ENCODE measurements at places on chromosomes 12 and 14.

DNA sequence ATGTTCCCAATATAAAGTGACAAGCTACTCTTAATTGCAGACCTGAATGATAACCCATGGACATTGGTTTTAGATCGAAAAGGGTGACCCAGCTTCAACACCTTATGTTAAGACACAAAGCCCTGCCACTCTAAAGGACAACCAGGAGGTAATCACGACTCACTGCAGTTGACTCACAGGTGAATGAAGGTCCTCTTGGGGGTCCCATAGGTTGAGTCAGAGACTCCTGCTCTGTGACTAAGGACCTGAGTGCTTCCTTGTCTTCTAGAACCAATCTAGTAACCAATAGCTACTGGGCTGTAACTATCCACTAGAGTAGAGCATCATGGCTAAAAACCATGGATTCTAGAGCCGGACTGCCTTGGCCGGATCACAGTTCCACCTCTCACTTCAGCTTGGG lies 73.8 kb downstream of the KCNK10 start:
- DNase-seq: no peak

- DNase-seq: no peak
Measured at GRCh38 chr12:49345051-49345824, 1.4 kb upstream of the DNAJC22 start.

DNA sequence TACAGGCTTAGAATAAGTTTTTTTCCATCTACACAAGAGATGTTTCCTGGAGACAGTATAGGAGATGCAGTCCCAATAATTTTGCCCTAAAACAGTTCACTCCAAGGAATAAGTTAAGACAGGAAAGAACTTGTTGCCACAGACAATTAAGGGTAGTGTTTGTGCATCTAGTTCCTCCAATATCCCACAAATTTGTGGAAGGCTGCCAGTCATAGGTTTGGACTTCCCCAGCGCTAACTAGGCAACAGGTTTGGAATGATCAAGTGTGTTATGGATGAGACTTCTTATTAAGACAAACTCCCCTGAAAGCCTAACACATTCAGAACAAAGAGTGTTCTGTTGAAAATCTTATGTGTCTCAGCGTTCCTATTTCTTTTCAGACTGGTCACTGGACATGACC lies 611.0 kb downstream of the CCER1 start:
- no peak for DNase-seq

- no peak for DNase-seq
Measured at GRCh38 chr14:22689199-22689598, 45.0 kb upstream of the OR6J1 start.

GRCh38 chr12:108313241-108313605 lies 25.9 kb downstream of the CMKLR1 start:
- no peak for DNase-seq

GRCh38 chr14:93011141-93011529 lies 88.2 kb downstream of the CHGA start:
- no peak for DNase-seq

DNA sequence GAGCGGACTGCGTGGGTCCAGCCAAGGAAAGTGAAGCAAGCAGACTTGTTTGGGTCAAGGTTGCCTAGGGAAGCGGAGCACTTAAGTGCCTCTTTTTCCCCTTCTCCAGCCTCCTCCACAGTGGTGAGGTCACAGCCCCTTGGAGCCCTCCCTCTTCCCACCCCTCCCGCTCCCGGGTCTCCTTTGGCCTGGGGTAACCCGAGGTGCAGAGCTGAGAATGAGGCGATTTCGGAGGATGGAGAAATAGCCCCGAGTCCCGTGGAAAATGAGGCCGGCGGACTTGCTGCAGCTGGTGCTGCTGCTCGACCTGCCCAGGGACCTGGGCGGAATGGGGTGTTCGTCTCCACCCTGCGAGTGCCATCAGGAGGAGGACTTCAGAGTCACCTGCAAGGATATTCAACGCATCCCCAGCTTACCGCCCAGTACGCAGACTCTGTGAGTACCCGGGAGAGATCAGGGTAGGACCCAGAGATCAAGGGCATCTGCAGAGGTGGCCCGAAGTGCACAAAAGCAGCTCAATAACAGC lies at the start of gene TSHR:
TSHR (plus strand) TSS at position 206 of the 526 bp plus-strand sequence; CDS start at position 266, 60 bp downstream.
- no peak for DNase-seq

- no peak for DNase-seq
Measured at GRCh38 chr12:9702255-9702654, 30.6 kb downstream of the CLECL1 start.

- peak; percentile 36 for DNase-seq
Measured at GRCh38 chr12:45729233-45730083, at the start of gene ARID2. Gene ARID2, plus strand, starts transcription at chr12:45729706. Its CDS starts 131 bp downstream, at chr12:45729837.

- DNase-seq: no peak
Measured at GRCh38 chr12:6768990-6769389, 2.8 kb downstream of the PTMS start.

DNA sequence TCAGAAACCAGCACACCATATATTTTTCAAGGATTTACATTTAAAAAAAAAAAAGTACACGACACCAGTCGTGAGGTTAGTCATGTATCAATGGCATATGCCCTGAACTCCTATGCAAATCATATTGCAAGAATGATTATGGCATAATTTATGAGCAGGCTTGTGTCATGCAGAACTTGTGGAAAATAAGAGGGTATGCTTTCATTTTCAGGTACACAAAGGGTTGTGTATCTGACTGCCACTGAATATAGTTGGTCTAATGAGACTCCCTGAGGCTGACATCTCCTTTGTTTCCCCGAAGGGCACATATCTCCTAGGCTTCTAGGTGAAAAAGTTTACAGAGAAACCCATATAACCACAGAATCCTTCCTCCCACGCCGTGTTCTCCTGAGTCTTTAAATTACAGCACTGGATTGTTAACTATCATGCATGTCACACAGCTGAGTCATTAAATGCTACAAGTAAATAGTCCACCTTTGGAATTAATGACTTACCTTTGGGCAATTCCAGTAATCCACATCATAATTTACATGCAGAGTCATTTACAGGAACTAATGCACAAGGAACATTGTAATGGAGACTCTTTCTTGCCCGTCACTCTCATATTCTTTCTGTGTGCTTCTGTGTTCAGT lies 356.7 kb upstream of the DIO2 start:
- no peak for DNase-seq

DNA sequence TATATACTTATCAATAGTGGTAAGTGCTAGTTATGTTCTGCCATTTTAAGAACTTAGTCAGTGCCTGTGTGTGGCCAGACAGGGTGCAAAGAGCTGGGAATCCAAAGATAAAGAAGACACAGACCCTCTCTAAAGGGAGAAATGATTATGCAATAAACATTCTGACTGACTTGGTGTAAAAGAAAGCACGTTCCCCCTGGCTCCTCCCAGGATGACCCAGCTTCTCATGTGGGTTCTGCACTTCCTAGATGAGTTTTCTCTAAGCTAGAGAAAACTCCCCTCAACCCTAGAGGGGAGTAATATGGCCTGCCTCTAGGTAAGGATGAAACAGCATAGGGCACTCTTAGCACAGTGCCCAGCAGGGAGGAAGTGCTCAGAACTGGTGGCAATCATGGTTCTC lies 231.2 kb downstream of the VRK1 start:
- no peak for DNase-seq

DNA sequence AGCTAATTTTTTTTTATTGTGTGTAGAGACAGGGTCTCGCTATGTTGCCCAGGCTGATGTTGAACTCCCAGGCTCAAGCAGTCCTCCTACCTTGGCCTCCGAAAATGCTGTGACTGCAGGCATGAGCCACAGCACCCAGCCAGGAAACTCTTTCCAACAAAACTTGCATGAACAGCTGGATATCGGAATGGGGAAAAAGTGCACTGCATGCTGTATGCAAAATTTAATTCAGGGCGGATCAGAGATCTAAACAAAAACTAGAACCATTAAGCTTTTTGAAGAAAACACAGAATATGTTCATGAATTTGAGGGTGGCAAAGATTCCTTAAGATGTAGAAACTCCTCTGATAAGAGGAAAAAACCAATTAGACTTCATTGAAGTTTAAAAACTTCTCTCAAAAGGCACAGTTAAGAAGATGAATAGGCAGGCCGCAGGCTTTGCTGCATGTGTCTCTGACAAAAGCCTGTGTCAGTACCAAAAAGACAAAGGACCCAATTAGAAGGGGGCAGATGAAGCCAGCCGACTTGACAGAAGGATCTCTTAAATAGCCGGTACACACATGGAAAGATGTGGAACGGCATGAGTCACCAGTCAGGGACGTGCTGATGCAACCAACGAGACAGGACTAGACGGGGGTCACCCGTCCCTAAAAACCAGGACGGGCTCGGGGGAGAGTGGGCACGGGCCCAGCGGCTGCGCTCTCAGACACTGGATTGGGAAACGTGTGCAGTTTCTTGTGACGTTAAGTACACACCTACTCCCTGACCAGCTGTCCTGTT lies 34.8 kb upstream of the MMP17 start:
- no peak for DNase-seq

DNA sequence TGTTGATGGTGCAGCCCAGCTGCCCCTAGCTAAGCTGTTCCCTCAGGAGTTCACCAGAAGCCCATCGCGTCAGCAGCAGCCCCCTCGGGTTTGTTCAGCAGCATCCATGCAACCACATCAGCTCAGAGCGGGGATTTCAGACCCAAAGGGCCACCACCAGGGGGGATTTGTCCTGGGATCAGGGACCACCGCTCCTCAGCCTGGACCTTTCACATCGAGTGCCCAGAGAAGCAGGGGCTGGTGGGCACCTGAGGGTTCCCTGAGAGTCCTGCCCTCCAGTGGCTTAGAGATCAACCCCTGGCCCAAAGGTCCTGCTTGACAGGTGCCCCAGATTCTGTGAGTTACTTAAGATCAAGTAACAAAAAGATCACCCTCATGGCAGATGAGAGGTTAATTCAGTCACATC lies 65.9 kb upstream of the C14orf180 start:
- no peak for DNase-seq

- DNase-seq: no peak
Measured at GRCh38 chr14:98133806-98134205, 1138.2 kb downstream of the BCL11B start.

DNA sequence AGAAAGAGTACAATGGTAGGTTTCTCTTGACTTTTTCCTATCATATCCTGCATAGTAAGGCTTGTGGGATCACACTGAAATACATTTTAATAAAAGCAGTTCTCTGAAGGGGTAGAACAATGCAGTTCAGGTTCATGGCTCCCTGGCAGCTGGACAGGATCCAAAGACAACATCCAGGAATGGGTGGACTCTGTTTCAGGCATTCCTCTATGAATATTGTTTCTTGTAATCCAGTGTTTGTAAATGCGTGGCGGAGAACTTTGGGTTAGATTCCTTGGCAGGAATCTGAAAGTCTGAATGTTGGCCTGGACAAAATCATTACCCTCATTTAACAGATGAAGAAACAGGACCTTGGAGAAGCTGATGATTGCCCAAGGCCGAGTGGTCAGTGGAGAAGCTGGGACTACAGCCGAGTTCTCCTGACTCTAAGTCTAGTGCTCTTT lies 43.5 kb downstream of the SYNE2 start:
- DNase-seq: no peak

DNA sequence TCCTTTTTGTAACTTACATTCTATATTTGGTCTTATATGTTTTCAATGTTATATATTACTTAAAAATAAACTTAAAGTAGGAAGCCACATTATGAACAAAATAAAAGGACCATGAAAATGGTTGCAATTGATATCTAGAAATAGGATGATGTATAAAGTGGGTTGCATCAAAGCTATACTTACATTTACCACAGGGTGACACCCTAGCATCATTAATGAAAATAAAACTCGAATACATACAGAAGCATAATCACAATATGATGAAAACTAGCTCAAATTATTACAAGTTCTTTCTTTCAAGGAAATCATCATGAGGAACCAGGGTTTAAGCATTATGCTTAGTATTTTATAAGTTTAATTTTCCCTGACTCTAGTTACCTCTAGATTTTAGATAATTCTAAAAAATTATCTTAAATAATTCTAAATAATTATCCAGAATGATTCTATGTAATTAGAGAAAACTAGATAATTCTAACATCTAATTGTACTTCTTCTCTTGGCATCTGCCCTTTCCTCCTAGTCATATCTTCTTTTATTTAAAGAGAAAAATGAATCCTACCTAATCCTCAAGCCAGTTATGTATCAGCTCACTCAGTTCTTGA lies 31.2 kb downstream of the TAS2R7 start:
- DNase-seq: no peak

DNA sequence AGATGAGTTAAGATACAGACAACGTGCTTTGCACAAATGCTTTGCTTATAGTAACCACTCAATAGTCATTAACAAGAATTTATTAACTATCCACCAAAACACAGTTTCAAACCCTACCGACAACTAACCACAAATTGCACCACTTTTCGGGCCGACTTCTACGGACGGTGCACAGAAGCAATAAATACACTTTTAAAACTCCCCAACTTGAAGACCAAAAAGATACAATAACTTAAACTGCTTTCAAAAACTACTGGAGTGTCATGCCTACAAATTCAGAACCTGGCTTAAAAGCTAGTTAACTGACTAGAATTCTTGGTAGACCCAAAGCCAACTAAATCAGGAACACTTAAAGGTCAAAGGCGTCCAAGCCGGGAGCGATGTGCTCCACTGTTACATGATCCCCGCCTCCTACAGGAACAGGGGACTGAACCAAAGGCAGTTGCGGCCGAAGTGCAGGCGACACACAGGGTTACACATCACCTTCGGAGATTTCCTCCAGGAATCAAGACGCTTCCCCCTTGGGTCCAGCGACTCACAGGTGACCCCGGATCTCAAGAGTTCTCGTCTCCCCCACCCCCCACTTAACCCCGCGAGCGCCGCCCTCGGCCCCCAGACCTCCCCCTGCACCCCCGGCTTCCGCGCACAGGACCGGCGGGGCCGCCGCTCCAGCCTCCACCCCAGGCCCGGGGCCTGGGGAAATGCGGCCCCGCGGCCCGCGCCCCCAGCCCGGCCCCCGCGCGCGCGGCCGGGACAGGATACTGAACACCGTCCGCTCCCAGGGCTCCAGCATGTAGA lies 507 bp downstream of the SPTSSA start:
- no peak for DNase-seq

DNA sequence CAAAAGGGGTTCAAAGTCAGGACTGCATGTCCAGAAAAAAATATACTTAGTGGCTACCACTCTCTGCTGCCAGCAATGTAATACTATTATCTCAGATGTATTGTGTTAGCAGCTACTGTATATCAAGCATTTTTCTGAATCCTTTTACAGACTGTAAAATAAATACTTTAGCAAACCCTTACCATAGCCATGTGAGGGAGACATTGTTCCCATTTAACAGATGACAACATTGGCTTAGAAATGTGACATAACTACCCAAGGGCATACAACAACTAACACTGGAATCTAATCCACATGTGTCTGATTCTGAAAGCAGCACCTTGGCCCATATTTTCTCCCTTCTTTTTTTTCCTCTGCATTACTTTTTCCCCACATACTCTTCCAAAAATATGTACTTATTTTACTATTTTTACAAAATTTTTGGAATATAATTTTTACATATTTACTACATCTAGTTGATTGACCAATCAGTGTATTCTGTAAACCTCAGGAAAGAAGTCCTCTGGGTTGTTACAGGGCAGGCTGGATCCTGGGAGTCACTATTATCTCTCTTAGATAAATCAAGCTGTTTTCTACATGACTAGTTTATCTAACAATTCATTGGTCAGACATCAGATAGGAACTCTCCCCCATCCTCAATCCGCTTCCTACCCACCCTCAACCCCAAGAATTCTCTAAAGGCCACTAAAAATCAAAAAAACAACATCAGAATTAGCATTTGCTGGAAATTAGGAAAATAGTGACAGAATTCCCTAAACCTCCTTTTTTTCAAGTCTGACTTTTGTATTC lies 154.1 kb downstream of the BTG1 start:
- no peak for DNase-seq

GRCh38 chr12:116484807-116485206 lies 74.4 kb upstream of the MAP1LC3B2 start:
- no peak for DNase-seq

Measured in activated CD4-positive, alpha-beta T cell treated with anti-CD3 and anti-CD28 coated beads for 24 hours (primary cell).